Breast epithelium (tissue), 4 donors: ENCODE measurements at places on chromosomes 6 and 20. TPM values are rescaled to one million over a fixed set of nuclear protein-coding genes. Genes with fewer than 3 reads are reported as not detected.

DNA sequence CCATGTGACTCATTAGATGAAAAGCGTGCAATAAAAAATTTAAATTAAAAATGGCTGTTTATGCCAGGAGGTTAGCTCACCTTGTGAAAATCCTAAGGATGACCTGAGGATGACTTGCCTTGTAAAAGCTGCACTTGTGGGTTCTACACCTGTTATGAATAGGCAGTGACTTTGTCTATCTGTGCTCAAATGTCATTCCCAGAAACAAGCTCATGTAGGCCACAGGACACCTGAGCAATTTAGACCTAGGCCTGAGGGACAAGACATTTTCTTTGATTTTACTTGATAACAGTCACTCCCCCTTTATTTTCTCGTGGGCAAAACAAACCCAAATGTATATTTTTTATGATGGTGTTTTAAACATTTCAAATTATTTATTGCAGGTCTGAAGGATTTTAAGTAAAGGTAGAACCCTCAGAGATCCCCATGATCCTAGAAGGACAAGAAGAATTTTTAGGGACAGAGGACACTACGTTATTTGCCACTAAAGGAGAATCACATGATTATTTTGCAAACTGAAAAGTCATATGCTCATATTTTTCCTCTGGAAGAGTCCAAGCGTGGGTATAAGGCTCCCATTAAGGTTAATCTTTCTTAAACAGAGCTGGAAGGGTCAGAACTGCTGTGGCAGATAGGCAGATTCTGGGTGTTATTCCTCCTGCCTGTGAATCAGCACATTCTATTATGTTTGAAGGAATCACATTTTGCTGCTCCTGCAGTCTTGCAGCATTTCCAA lies 277.5 kb upstream of the MAN1A1 start:
- no peak for DNase-seq

The HCRTR2 gene
- total RNA-seq = not detected

GRCh38 chr6:160051390-160051789 lies 70.2 kb upstream of the SLC22A1 start:
- DNase-seq = no peak

The DLK2 gene
- total RNA-seq = 8.9 TPM

The ADGRB3 gene
- total RNA-seq = 1.1 TPM

DNA sequence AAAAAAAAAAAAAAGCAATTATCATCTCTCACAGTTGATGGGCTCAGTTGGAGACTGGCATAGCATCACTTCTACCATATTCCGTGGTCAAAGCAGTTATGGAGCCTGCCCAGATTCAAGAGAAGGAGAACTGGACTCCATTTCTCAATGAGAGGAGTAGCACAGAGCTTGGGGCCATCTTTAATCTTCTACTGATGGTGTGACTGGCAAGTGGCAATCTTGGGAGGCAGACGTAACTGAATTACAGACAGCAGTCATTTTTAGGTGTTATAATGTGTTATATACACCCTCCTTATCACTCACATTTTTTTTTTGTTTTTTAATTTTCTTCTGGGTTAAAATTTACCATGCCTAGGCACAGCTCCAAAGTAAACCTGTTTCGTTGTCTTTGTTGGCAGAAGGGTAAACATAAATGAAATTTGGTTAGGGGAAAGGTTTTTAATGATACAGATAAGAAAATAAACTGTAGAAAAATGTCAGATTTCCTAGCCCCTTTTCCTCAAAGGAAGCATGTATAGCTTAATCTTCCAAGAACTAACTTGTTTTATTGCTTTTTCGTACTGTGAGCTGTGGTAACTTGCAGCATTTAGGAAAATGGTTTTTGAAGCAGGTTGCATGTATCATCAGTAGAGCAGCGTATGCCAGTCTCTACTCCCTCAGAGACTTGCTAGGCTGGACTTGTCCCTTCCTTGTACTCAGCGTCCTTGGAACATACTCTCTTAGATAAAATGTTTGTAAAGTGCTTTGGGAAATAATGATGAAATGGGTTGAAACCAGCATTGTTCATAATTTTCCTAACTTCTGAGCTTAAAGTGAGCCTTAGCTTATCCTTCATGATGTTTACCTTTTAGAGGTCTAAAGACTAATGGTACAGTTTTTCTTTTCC lies 25.7 kb downstream of the ZFAND3 start:
- DNase-seq = no peak

DNA sequence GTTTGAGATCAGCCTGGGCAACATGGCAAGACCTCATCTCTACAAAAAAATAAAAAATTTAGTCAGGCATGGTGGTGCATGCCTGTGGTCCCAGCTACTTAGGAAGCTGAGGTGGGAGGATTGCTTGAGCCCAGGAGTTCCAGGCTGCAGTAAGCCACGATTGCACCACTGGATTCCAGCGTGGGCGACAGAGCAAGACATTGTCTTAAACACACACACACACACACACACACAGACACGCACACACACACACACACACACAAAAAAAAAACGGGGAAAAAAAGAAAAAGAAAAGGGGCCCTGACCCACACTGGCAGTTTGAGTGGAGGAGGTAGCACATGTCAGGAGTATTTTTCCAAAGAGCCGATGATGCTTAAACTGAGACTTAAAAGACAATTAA lies 122.2 kb downstream of the AFG1L start:
- DNase-seq = no peak

The BPIFB1 gene
- total RNA-seq = 1.0 TPM

The MUCL3 gene
- not detected for total RNA-seq

DNA sequence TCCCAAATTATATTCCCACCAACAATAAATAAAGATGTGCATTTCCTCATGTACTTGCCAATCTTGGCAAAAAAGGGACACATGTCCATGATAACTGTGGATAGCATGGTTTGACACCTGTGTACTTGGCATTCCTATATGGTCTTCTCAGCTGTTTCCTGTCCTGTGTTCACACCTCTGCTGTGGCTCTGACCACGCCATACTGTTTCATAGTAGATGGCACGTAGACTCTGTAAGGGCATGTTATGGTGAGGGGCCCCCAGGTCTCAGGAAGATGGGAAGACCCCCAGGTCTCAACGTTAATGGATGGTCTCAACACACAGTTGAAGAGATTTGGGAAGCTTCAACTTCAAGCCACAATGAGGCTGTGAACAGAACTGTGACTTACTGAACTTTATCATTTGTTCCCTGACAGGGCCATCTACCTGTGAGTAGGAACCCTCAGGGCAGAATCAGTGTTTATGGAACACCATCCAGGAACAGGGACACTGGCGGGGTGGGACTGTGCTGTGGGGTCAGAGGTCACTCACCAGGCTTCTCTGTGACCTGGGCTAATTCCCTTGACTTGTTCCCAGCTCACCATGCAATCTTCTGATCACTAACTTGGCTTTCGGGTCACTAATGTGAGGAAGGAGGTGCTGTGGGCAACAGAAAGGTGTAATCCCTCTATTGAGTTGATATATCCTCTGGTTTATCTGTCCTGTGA lies 11.8 kb downstream of the ZBTB24 start:
- no peak for DNase-seq

The TPBG gene
- total RNA-seq = 73.2 TPM

The TMEM200A gene
- 4.8 TPM for total RNA-seq

DNA sequence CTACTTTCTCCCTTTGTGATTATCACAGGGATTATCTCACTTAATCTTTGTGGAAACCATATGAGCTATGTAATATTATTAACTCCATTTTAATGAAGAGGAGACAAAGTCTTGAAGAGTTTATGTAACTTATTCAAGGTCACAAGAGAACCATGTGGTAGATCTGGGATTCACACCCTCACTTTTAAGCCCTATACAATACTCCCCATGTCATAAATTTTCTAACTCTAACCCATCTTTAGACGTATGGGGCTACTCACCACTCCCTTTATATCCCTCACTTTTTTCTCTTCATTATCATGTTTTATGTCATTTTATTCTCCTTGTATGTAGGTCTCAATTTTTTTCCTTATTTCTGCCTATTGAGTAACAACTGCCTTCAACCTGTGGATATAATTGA lies 126.4 kb upstream of the AHI1 start:
- no peak for DNase-seq

The NRN1 gene
- total RNA-seq = 81.4 TPM

DNA sequence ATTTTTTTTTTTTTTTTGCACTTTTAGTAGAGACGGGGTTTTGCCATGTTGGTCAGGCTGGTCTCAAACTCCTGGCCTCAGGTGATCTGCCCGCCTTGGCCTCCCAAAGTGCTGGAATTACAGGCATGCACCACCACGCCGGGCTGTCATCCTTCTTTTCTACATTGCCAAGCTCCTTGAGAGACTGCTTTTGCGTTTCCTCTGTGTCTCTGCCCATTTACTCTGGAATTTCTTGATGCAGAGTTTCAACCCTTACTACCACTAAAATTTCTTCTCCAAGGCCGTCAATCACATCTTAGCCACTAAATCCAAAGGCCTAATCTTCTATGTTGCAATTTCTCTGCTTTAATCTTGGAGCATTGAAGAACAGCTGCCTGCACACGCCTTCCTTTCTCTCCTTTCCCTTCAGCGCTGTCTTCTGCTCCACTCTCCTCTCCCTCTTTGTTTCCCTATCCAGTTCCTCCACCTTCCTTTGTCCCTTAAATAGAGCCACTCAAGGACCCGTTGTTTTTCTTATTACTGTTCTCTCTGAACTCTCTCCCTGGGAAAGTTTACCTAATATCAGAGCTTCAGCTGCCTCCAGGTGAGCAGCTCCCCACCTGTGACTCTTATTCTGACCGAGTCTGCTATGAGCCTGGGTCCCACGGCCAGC lies 98.8 kb downstream of the SLC35B3 start:
- no peak for DNase-seq

GRCh38 chr6:90730151-90730673 lies 143.3 kb upstream of the MAP3K7 start:
- DNase-seq = no peak

The TMEM63B gene
- 18.9 TPM for total RNA-seq

- DNase-seq = no peak
Measured at GRCh38 chr6:111724039-111724438, 118.4 kb upstream of the TRAF3IP2 start.

DNA sequence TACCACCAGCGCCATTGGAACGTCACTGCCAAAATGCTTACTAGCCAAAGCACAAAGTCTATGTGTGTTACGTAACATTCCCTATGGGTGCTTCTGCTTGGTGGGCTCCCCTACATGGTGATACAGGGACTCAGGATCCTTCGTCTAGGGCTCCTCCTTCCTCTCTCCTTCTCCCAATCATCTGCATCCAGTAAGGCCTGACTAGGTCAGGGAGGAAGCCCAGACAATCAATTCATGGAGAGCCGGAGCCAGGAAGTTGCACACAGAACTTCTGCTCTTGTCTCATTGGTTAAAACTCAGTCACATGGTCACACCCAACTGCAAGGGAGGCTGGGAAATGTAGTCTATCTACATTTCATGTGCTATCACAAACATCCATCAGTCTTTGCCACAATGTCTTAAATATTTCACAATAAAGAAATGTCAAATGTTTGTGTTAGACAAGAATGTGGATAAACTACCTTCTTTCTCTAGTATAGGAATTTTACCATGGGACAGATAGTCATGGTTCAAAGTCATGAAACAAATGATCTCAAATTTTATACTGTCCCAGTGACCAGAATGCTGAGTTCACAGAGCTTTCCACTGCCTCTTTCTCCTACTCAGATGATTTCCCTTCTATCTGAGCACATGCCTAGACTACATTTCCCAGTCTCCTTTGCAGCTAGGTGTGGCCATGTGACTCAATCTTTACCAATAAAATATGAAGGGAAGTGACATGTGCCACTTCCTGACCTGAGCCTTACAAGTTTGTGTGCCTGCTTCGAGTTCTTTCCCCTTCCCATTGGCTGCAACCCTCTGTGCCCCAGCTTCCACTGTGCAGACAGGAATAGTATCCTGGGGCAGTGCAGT lies 9.3 kb upstream of the KCNK15 start:
- DNase-seq = no peak

- DNase-seq = no peak
Measured at GRCh38 chr20:63328026-63328700, 33.0 kb downstream of the CHRNA4 start.

The MYLK4 gene
- total RNA-seq = 1.9 TPM
